Inflammatory macrophage treated with lipopolysaccharide for 4 hours (primary cell): ENCODE measurements at places on chromosomes 7 and 10.
A peak's percentile ranks its signal among the peaks of the same experiment; 100 is the strongest.

DNA sequence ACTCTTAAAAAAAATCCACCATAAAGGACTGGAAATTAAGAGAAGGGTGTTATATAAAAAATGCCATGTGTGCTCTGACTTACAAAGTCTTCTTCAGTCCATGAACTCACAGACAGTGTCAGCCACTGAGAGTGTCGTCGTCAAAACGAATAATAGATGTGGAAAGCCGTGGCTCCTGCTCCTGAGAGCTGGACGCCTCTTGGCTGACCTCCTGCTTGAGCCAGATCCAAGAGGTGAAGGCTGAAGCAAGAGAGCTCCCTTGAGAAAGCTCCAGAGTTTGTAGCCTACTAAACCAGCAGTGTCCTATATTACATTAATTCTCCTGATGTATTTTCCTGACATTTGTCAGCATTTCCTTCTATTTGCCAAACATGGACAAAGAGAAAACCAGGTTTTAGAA, 234.3 kb upstream of the C7orf33 start:
- DNase-seq: no peak

DNA sequence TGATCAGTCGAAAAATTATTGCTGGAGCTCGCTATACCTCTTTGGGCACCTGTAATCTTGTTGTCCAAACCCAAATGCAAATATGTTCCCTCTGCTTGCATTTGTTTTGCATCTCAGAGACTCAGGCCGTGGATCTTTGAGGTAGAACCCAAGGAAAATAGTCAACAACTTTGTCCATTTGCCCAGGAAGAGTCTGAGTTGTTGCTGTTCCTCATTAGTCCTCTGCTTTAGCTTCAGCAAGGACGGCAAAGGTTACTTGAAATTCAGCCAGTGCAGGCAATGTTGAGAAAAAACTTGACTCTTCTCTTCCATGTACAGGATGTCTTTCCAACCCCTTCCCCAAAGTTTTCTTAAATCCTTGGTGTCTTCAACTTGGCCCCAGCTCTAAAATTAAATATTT, 45.8 kb downstream of the PDK4 start:
- no peak for DNase-seq

GRCh38 chr7:47693216-47693615, 111.3 kb upstream of the TNS3 start:
- no peak for DNase-seq

DNA sequence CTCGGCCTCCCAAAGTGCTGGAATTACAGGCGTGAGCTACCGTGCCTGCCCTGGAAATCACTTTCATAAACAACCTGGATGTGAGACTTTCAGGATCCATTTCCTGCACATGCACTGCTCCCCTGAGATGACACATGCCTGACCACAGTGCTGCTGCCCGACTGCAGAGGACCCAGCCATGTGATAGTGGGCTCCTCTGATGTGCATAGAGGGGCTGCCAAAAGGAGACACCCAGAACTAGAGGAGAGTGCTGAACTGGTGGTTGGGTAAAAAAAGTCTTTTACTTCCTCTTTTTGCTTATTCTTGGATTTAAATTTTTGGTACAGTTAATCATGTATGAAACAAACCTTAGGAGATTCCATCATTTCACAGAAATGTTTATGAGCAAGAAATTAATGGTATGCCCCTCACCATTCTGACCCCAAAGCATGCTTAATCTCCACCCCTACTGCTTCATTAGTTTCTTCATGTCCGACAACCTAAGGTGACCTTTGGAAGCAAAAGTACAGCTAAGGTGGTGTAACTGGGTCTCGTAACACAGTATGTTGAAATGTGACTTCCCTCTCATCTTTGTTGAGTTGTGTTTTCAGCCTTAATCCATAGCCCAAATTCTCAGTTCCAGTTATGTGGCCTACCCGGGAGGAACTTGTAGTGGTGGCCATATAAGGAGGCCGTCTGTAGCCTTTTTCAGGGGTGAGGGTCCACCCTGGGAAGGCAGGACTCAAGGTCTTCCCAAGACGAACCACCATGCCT, 111.1 kb downstream of the RNF216 start:
- peak; percentile 91 for DNase-seq
